ENCODE measurements at places on chromosomes 5 and 9.

- no peak for DNase-seq
These were observed 214.8 kb downstream of the LURAP1L start for GRCh38 chr9:12989669-12990068.

DNA sequence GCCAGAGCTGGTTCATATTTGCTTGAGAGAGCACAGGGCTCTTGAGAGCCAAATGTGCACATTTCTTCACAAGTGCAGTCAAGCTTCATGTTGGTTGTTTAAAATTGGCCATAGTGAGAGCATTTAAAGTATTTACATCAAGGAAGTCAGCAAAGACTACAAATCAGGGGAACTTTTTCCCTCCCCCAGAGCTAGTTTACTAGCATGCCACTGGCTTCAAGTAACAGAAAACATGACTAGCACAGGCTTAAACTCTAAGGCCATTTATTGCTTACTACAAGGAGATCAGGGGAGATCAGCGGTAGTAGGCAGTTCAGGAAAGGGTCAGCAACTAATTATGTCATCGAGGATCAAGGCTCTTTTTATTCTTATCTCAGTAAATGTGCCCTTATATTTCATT, 11.0 kb upstream of the CCDC171 start:
- DNase-seq, result no peak

DNA sequence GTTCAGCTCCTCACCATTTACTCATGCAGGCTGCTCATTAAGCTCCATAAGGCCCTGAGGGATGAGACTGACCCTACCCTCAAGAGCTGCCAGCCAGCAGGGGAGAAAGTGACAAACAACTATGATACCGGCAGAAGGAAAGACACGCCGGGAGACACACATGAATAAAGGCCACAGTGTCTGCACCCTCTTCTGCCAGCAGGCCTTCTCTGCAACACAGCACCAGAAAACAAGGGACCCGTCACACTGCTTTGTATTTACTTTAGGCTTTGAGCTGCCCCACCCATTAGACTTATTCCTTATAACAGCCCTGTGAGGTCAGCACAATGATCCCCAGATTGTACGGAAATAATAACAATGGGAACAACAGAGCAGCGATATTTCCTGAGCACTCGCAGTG, 7.2 kb downstream of the GABBR2 start:
- DNase-seq, result no peak

DNA sequence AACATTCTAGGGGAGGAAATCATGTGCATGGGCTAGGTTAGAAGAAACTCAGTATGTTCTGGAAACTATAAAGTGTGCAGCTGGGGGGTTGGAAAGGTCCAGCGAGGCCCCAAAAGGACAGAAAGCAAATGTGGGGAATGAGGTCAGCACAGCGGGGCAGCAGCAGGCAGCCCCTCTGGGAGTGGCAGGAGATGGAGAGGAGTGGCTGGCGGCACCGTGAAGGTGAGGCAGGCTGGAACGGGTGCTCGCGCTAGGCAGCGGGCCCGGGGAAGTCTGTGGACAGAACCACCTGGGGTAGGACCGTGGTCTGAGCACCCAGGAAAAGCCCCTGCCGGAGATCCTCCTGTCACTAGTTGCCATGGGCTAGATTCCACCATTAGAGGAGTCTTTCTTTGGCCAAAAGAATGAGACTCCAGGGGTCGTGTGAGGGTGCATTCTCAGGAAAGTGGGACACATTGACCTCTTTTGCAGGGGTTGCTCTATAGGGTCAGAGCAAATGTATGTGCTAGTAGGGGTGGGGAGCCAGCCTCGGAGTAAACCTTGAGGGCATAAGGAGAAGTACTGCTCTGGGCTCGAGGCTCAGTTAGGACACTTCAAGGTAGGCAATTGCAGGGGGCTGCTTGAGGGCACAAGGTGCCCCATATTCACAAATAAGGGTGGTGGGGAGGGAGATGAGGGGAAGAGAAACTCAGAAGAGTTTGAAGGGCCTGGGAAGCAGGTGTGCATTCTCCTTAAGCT, 61.2 kb downstream of the IL6ST start:
- no peak for DNase-seq

DNA sequence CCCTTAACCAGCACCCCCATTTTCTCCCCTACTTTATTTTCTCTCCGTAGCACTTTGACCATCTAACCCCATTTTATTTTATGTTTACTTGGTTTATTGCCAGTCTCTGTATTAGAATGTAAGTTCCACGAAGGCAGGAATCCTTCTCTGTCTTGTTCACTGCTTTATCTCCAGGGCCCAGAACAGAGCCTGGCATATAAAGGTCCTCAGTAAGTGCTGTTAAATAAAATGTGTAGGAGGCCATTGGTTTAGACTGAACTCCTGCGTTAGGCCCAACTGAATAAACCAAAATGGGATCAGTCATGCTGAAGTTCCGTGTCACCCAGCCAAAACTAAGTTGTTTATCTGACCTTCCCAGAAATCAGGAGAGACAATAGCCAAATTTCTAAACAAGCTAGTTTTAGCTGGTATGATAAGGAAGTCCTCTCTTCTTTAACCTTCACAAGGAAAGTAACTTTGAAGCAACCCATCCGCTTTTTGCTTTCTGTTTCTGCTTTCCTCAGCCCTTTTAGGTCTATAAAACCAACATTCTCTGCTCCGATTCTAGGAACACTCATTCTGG, 29.0 kb upstream of the CCNJL start:
- DNase-seq, result no peak

DNA sequence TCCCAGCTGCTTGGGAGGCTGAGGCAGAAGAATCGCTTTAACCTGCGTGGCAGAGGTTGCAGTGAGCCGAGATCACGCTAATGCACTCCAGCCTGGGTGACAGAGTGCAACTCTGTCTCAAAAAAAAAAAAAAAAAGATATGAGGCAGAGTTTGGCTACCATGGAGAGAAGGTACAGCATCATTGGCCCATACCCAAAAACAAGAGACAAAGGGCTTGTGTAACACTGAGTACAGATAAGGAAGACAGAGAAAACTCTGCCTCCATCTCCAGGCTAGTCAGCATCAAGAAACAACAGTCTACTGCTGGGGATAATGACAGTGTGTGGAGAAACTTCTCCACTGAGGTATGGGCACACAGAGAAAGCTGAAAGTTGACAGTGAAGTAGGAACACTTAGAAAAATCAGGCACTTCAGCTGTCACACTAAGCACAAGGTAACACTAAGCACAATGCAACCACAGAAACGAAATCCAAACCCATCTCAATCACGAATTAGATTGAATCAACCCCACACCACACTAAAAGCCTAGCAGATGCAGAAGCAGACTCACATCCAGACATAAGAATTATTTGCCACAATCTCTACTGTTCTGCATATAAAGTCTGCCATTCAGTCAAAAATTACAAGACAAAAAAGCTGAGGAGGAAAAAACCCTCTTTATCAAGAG, 10.5 kb downstream of the PJA2 start:
- no peak for DNase-seq

- DNase-seq, result no peak
These were observed 9.5 kb downstream of the LHFPL2 start for GRCh38 chr5:78638973-78639669.

DNA sequence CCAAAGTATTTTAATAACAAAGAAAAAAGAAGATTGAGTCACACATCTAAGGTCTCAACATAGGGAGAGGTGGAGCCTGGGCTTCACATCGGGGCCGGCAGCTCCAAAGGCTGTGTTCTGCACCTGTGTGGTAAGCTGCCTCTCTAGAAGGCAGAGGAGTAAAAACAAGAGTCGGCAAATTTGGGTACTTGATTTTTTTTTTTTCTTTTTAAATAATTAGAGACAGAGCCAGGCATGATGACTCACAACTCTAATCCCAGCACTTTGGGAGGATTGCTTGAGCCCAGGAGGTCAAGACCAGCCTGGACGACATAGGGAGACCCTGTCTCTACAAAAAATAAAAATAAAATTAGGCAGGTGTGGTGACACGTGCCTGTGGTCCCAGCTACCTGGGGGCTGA, 4.7 kb downstream of the URM1 start:
- DNase-seq, result no peak

GRCh38 chr5:56003679-56004078, 8.9 kb upstream of the IL6ST start:
- DNase-seq, result no peak

GRCh38 chr9:2363138-2363745, 258.3 kb upstream of the VLDLR start:
- DNase-seq, result no peak

- no peak for DNase-seq
These were observed 61.6 kb upstream of the SPRY4 start for GRCh38 chr5:142386137-142387023.

DNA sequence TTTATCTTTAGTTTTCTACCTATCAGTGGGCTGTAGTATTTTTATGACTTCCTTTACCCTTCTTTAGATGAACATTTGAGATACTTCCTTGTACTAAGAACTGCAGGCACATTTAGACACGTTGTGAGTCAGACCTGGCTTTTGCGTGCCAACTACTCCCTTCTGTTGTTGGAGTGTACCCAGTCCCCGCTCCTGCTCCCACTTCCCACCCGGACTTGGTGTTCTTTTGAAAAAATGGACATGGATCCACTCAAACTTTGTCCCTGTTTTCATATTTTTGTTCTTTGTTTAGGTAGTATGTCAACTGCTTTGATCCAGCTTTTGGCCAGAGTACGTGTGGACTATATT, 60.7 kb downstream of the PARP8 start:
- DNase-seq, result no peak

DNA sequence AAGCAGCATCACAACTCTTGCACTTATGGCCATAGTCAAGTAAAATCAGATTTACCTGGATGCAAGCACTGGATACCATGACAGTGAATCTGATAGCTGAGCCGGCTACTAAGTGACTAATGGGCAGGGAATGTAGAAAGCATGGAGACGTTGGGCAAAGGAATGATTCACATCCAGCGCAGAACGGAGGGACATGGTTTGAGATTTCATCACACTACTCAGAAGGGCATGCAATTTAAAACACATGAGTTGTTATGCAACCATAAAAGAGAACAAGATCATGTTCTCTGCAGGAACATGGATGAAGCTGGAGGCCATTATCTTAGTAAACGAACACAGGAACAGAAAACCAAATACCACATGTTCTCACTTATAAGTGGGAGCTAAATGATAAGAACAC, 169.1 kb upstream of the PIK3R1 start:
- no peak for DNase-seq

DNA sequence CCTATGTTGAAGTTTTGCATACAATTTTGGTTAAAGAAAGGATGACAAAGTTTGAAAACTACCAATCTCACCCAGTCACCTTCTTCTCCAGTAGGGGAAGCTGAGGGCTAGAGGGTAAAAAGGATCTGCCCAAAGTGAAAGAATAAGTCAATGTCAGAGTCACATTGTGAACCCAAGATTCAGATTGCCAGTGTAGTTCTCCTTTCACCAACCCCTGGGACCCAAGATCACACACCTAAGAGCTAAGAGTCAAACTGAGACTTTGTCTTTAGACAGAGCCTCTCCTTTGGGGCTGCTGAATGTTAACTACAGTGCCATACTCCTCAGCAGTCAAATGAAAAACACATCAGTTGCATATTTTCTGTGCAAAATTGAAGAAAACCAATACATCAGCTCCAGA, 210.6 kb downstream of the ATP10B start:
- no peak for DNase-seq

- no peak for DNase-seq
These were observed 1.2 kb upstream of the SLC4A9 start for GRCh38 chr5:140358738-140359310.

DNA sequence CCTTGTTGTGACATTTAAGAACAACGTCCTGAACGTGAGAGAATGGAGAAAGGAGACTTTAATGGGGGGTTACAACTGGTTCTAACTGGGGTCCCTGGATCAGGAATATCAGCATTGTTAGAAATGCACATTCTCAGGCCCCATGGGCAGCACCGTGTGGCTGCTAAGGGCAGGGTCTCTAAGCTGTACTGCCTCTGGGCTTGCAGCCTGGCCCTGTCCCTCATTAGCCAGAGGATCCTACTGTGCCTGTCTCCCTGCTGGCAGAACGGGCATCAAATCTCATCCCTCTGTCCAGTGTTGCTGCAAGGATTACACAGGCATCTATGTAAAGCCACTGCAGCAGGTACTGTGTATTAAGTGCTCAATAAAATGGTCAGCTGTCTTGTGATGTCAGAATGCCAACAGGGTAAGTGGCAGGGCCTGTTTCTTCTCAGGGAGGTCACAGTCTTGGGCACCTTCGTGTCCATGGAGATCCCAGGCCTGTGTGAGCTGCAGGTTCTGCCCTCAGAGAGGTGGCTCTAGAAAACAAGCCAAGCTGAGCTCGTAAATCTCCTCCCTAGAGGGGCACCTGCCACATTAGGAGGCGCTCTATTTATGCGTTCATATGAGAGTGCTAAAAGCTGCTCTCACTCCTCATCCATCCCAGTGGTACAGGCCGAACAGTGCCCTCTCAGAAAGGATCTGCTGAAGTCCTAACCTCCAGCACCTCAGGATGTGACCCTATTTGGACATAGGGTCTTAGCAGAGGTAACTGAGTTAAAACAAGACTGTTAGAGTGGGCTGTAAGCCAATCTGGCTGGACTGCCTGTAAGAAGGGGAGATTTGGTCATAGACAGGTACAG, 210.5 kb downstream of the GADD45G start:
- no peak for DNase-seq

DNA sequence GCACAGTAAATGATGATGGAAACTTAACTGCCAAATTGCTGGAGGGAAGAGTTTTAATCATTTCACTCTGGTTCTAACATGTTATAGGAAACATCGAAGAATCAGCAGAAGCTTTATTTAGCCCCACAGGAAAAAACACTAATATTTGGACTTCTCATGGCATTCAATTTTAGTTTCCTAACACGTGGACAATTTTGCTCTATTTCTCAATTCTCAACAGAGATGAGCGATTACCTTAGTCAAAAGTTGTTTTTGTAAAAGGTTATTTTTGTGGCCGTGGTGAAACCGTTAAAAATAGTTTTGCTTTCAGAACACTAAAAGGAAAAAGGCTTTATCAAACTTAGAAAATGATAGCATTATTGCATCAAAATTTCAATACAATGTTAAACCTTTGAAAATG, 235.2 kb downstream of the PLK2 start:
- no peak for DNase-seq

DNA sequence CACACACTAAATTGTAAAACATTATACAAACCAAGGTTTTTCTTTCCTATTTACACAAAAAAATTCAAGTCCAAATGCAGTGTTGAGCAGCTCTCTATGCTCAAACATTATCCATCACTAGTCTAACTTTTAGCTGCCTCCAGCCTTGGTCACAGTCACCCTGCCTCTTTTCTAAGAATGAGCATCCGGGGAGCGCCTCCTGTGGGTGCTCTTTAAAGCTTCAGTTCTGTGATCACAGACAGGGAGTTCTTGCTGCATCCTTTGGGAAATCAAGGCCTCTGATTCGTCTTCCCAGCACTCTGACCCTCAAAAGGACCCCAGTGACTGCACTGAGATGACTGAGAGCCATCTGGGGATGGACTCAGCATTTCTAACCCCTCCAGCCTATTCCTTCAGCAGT, 289.6 kb downstream of the SEC61B start:
- no peak for DNase-seq

DNA sequence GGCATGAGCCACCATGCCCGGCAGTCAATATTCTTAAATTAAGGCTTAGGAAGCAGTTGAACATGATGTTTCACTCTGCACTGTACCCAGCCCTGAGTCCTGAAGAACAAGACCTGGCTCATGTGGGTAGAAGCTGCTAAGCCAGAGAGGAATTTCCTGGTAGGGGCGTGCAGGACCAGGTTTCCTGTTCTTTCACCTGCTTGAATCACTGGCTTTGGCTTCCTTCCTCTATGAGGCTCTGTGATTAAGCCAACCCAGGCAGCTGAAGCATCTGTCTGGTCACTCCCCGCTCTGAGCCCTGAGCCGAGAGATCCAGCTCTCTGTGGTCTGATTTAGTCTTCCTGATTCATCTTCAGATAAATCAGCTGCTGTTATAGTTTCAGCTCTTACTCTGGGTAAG, 29.1 kb downstream of the CFAP77 start:
- DNase-seq, result no peak

- peak; percentile 12 for DNase-seq
These were observed 2.6 kb downstream of the NKD2 start for GRCh38 chr5:1011226-1011631.

All from stimulated activated CD8-positive, alpha-beta memory T cell treated with anti-CD3 and anti-CD28 coated beads, Interleukin-12 subunit alpha, Interleukin-12 subunit beta, amount 100 ng/mL, for 4 hours (primary cell).